Activated CD4-positive, alpha-beta memory T cell treated with anti-CD3 and anti-CD28 coated beads for 36 hours (primary cell): ENCODE measurements at places on chromosomes 4 and X. TPM values are rescaled to one million over a fixed set of nuclear protein-coding genes. Genes with fewer than 3 reads are reported as not detected.

The MTMR8 gene
- total RNA-seq: 5.8 TPM

The MAGEA8 gene
- total RNA-seq: not detected

The FAM53A gene
- 1.4 TPM for total RNA-seq

The BMX gene
- total RNA-seq: not detected

The CT45A6 gene
- not detected for total RNA-seq

The KIAA1210 gene
- total RNA-seq: not detected

GRCh38 chrX:49271341-49271740 is 1.7 kb downstream of the PPP1R3F start:
- peak; percentile 48 for DNase-seq
- H3K27me3 ChIP-seq: no peaks in the 10 kb centered on the region
- peaks cover 68% of the 10 kb centered on the region for H3K4me1 ChIP-seq
- H3K36me3 ChIP-seq: peaks cover 22% of the 10 kb centered on the region
- H3K27ac ChIP-seq: peak overlapping the region; percentile 100

- DNase-seq: no peak
- no peak overlapping the region for H3K4me3 ChIP-seq
- H3K27ac ChIP-seq: no peak overlapping the region
- no peaks in the 10 kb centered on the region for H3K4me1 ChIP-seq
Observed at GRCh38 chrX:74490247-74490646, 69.0 kb downstream of the SLC16A2 start.

- no peaks in the 10 kb centered on the region for H3K36me3 ChIP-seq
- no peak for DNase-seq
- H3K4me1 ChIP-seq: no peaks in the 10 kb centered on the region
- no peaks in the 10 kb centered on the region for H3K27me3 ChIP-seq
- H3K4me3 ChIP-seq: no peak overlapping the region
Observed at GRCh38 chr4:97507587-97508245, 635.6 kb downstream of the STPG2 start.

DNA sequence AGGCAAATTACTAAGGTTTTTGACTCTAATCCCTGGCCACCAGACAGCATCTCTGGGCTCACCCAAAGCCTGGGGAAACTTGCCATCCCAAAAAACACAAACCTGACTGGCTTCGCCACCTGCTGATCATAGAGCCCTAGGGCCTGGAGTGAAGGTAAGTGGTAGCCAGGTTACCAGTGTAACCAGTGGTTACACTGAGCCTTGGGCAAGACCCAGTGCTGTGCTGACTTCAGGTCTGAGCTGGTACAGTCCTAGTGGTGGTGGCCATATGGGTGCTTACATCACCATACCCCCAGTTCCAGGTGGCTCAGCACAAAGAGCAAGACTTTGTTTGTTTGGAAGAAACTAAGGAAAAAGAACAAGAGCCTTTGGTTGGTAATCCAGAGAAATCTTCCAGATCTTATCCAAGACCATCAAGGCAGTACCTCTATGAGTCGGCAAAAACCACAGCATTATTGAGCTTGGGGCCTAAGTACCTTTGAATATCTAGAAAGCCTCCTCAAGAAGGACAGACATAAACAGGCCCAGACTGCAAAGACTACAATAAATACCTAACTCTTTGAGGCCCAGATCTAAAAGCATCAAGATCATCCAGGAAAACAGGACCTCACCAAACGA is 13.7 kb downstream of the MED14 start:
- peaks cover 38% of the 10 kb centered on the region for H3K4me1 ChIP-seq
- no peak overlapping the region for H3K27ac ChIP-seq
- H3K27me3 ChIP-seq: no peaks in the 10 kb centered on the region
- no peak for DNase-seq

GRCh38 chrX:39704590-39704989 is 393.2 kb downstream of the BCOR start:
- H3K27ac ChIP-seq: no peak overlapping the region
- no peaks in the 10 kb centered on the region for H3K4me1 ChIP-seq
- no peak for DNase-seq
- H3K4me3 ChIP-seq: no peak overlapping the region

DNA sequence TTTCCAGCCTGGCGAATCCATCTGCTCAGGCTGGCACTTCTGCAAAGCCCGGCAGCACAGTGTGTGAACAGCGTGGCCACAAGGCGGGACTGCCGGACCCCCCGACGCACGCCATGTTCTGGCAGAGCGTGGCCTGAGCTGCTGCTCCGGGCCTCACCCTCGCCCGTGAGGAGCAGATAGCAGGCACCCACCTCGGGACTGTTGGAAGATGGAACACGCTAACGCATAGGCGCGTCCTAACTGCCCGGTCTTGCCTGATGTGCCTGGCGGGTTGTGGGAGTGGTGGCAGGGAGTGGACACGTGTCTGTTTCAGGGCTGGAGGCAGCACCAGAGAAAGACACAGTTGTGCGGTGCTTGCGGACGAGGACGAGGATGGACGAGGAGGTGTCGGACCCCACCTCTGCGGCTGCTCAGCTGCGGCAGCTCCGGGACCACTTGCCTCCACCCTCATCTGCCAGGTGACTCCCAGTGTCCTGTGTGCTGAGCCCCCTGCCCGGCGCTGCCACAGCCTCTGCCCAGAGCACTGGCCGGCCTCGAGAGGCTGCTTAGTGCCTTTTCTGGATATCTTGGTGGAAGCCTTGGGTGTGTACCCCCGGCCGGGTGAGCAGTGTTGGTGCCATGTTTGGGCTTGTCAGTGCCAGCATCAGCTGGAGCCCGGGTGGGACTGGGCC is 28.2 kb downstream of the UVSSA start:
- H3K27ac ChIP-seq: no peak overlapping the region
- H3K27me3 ChIP-seq: no peaks in the 10 kb centered on the region
- no peak overlapping the region for H3K4me3 ChIP-seq
- H3K4me1 ChIP-seq: no peaks in the 10 kb centered on the region

DNA sequence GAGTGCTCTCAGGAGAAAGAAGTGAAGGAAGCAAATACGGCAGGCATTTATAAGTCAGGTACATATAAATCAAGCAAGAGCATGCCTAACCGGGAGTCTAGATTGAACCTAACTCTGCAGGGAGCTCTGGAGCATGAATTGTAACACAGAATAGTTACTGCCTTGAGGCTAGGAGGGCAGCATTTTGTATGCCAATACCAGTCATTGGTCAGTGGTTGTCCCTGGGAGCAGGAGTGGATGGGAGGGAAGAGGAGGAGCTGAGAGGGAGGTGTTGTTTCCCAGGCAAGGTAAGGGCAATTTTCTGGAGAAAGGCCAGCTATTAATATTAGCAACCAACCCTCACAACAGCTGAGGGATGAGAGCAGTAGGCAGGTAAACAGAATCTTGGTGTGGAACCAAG is 224.7 kb upstream of the DCAF8L1 start:
- no peaks in the 10 kb centered on the region for H3K36me3 ChIP-seq
- H3K27ac ChIP-seq: no peak overlapping the region
- H3K4me1 ChIP-seq: no peaks in the 10 kb centered on the region
- H3K4me3 ChIP-seq: no peak overlapping the region
- H3K27me3 ChIP-seq: no peaks in the 10 kb centered on the region

GRCh38 chrX:46957297-46957696 is 45.1 kb downstream of the JADE3 start:
- peaks cover 1% of the 10 kb centered on the region for H3K27me3 ChIP-seq
- no peak overlapping the region for H3K4me3 ChIP-seq
- no peak for DNase-seq
- no peak overlapping the region for H3K27ac ChIP-seq

DNA sequence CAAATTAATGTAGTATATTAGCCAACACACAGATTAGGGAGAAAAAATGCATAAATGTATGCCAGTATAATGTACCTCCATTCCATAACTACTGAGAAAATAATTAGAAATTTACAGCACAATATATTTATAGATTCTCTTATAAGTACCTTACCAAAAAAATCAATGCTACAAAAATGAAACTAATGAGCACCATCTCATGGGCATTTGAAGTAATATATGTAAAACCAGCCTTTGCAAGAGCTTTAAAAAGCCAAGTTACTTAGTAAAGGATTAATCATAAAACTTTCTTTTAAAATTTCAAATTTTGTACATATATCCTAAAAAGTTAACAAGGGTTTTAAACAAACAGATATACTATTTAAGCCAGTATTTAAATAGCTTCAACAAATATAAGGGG is 43.2 kb downstream of the LRBA start:
- no peak overlapping the region for H3K4me3 ChIP-seq
- H3K4me1 ChIP-seq: peaks cover 64% of the 10 kb centered on the region
- H3K27ac ChIP-seq: no peak overlapping the region
- DNase-seq: no peak
- H3K36me3 ChIP-seq: no peaks in the 10 kb centered on the region
- H3K27me3 ChIP-seq: no peaks in the 10 kb centered on the region

DNA sequence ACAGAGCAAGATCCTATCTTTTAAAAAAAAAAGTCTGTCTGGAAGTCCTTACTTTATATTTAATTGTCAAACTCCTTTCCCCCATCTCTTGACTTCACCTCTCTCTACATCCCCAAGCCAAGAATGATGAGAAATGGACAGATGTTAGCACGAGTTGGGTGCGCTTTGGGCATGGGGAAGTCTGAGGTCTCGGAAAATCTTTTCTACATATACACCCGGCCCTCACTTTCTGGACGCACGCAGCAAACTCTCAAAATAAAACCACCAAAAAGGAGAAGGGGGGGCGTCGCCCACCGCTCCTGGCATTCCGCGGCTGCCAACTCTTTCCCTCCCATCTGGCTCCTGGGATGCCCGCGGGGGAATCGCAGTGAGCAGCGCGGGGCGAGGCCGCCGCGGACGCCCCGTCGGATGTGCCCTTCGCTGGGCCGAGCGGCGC is 756 bp downstream of the IGFBP7 start:
- no peak overlapping the region for H3K27ac ChIP-seq
- peaks cover 8% of the 10 kb centered on the region for H3K4me1 ChIP-seq
- no peak for DNase-seq
- H3K27me3 ChIP-seq: peaks cover 56% of the 10 kb centered on the region
- no peak overlapping the region for H3K4me3 ChIP-seq

DNA sequence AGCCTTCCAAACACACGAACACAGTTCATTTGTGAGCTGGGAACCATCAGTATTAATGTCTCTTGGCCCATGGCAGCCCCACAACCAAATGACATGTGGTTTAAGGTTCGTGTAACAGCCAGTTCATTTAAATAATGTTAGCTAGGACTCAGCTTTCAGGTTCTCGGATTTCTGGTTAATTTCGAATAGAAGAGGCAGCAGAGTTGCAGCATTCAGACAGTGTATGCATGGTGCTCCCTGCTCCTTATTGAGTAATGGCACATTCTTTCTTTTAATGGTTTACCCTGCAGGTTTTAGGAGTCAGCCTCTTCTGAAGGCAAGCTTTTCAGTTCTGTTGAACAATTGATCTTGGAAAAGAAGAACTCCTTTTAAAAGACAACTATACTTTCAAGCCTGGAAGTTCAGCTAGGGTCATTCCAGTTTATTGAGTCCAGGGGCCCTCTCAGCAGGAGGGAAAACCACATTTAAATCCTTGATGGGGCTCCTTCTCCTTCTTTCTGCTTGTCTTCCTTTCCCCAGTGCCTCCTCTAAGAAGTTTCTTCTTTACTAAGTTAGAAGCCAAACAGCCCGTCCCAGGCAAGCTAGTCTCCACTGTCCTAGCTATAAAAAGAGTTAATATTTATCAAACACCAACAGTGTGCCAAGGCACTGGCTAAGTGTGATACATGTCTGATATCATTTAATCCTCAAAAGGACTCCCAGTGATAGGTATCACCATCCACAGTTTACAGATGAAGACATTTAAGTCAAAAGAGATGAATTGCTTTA is 5.0 kb upstream of the RNF175 start:
- H3K27me3 ChIP-seq: peaks cover 24% of the 10 kb centered on the region
- H3K36me3 ChIP-seq: no peaks in the 10 kb centered on the region
- H3K4me3 ChIP-seq: no peak overlapping the region
- no peaks in the 10 kb centered on the region for H3K4me1 ChIP-seq
- DNase-seq: no peak

GRCh38 chrX:78064152-78064551 is 39.9 kb upstream of the PGK1 start:
- H3K4me3 ChIP-seq: no peak overlapping the region
- peaks cover 13% of the 10 kb centered on the region for H3K4me1 ChIP-seq
- H3K36me3 ChIP-seq: no peaks in the 10 kb centered on the region
- H3K27me3 ChIP-seq: no peaks in the 10 kb centered on the region
- no peak for DNase-seq

DNA sequence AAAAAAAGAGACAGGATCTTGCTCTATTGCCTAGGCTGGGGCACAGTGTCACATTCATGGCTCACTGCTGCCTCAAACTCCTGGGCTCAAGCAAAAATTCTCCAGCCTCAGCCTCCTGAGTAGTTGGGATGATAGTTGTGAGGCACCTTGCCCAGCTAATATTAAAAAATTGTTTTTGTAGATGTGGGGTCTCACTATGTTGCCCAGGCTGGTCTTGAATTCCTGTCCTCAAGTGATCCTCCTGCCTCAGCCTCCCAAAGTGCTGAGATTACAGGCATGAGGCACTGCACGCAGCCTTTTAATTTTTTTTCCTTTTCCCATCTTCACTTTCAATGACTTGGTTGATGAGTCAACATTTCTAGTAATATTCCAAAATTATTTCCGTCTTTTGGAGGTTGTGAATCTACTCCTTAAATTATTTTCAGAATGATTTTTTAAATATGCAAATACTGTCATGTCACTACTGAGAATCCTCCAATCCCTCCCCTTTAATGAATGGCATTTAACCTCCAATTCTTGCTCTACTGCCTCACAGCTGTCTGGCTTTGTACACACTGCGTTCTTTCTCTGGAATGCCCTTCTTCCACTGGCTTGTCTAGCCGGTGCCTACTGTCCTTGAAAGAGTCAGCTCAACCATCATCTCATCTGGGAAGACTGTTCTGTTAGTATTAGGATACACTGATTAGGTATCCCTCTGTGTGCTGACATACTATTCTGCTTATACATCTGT is 27.5 kb upstream of the DCTD start:
- no peaks in the 10 kb centered on the region for H3K36me3 ChIP-seq
- H3K27me3 ChIP-seq: peaks cover 12% of the 10 kb centered on the region
- H3K4me3 ChIP-seq: no peak overlapping the region
- H3K4me1 ChIP-seq: no peaks in the 10 kb centered on the region
- no peak for DNase-seq
- H3K27ac ChIP-seq: no peak overlapping the region

DNA sequence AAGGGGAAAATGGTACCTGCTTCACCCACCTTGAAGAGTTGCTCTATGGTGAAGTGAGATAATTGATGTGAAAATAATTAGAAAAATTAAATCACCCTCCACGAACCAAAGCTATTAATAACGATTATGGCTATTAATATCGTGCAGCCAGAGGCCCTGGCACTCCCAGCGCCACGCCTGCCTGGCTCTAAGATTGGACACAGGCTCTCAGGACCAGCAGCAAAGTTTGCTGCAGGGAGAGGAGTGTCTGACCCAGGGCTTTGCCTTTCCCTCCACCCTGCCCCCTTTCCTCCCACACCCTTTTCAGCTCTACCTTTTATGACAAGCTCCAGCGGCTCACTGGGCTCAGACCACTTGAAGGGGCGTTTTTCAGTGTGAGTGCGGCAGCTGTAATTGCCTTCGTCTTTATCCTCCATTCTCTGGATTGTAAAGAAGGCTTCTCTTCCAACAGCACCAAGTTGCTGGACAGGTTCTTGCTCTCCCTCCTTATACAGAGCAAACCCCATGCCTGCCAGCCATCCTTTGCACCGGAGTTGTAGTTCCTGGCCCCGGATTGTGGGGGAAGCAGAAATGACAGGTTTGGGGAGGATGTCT is 11.5 kb downstream of the IGSF1 start:
- no peaks in the 10 kb centered on the region for H3K36me3 ChIP-seq
- H3K4me3 ChIP-seq: no peak overlapping the region
- H3K27me3 ChIP-seq: no peaks in the 10 kb centered on the region
- no peak overlapping the region for H3K27ac ChIP-seq
- no peak for DNase-seq
- H3K4me1 ChIP-seq: no peaks in the 10 kb centered on the region
